NCI-H82 (cell line): ENCODE measurements at places on chromosomes 16 and 17.
A peak's percentile ranks its signal among the peaks of the same experiment; 100 is the strongest.

DNA sequence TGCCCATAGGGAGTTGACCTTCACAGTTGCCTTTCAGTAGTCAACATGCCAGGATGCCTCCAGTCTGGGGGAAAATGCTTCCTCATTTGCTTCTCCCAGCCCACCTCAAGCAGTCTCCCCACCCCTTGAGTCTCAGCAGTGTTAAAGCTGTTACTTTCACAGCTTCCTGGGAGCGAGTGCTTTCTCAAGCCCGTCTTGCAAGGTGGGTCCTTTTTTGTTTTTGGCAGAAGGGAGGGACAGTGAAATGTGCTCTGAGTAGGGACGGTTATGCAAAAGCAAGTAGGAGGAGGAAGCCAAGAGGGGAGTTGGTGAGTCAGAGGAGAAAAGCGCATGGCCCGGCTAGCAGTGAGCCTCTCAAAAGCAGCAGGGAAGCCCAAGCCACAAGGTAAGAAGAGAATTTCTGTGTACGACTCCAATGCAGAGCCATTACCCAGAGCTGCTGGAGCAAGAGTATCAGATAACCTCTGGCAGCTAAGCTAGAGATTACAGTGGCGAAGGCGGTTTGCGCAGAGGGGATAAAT lies at the start of gene CHST4:
Gene CHST4 (plus strand): TSS at position 316 of the 521 bp plus-strand sequence. CDS start 10,252 bp downstream, outside the sequence.
- peak; percentile 72 for DNase-seq

DNA sequence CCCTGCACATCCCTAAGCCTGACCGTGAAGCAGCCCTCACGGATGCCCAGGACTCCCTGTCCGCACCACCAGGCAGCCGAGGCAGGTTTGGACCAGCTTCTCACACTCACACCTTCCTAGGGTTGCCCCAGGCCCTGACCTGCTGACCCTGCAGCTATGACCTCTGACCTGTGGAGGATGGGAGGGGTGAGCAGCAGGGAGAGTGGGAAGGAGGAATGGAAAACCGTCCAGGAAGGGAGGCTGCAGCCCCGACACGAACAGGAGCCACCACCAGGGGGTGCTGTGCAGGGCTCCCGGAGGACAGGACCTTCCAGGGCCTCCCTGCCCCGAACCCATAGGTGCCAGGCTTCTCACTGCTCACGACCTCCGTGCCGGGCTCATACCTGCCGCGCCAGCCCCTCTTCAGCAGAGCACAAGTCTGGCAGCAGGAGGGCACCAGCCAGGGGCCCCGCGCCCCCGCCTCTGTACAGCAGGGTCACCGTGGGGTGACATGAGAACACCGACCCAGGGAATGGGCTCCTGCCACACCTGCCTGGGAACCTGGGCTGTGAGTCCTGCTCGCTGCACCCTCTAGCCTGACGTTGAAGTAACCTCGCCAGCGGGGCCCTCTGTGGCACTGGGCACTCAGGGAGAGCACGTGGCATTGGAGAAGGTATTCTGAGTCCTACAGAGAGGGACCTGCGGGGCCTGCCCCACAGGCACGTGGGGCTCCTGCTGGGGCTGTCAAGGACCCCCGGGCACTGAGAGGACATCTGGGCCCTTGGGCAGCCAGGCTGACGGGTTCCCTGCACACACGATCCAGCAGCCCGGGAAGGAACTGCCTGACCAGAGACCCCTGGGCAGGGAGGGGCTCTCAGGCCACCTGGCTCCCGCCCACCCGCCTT lies 37.6 kb downstream of the CTU2 start:
- DNase-seq: peak; percentile 86

- DNase-seq: no peak
These were observed 185.2 kb downstream of the CPPED1 start for GRCh38 chr16:12618515-12618914.

GRCh38 chr16:72728516-72728915 lies 319.4 kb downstream of the ZFHX3 start:
- DNase-seq: no peak

DNA sequence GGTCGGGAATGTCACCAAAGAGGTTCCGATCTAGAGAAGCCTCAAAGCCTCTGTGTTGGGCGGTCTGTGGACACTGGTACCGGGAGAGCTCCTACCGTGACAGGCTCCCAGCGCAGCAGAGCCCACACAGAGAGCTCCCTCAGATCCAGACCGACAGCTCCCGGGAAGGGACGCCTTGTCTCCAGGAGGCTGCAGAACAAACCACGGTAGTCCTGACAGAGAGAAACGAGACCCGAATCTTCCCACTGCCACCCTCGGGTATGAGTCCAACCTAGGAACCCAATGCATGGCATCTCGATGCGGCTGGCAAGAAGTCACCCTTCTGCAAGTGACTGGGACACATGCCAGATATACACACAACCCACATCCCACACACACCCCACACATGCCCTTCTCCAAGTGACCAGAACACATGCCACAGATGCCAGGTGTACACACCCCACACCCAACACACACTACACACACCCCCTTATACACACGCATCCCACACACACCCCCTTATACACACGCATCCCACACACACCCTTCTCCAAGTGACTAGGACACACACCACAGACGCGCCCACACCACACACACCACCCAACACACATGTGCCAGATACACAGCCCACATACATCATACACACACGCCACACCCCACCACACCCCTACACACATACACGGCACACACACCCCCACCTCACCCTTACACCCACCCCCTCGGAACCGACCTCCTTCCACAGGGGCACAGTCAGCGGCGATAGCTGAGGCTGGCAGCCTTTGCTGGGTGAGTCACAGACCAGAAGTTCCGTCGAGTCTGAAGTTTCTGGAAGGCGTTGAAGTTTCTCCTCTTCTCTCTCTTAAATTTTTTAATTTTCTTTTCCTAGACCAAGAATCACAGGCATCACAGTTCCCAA lies 15.9 kb upstream of the CYTH1 start:
- DNase-seq: no peak

DNA sequence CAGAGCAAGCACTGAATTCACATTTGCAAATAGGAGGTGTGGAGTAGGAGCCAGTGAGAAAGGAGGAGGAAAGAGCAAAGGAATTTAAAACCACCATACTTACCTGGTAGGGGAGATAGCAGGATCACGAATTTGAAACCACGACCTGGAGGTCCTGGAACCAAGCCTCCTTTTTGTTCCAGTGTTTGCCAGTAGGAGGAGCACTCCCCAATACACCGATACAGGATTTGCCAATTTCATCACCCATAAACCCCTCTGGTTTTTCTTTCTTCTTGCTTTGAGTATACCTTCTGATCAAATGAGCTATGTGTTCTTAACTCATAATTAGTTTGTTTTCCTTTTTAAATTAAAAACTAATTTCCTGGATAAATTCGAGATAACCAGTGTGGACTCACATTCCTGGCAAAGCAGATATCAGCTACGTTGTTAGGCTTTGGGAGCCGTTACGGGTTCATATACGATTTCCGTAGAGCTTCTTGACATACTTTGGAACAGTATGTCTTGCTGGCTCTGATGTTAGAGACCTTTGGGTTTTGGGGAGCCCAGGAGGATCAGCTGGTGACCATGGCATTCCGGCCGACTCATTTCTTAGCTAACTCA lies 22.7 kb downstream of the BCO1 start:
- DNase-seq: peak; percentile 5

DNA sequence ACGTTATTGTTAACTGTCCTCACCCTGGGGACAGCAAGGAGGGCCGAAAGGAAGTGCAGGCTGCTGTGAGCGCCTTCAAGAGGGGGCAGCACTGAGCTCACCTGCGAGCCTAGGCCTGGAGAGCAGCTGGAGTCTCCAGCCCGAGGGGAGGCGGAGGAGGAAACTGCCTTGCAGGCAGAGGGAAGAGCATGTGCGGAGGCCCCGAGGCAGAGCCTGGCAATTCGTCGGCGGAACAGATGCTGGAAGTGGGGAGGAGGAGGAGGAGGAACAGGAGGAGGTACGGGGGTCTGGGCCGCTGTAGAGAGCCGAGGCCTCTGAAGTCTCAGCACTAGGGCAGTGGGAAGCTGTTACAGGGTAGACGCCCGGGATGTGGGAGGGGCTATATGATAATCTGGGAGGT lies 49.6 kb upstream of the PLCG2 start:
- no peak for DNase-seq

- no peak for DNase-seq
These were observed 22.3 kb downstream of the TMEM11 start for GRCh38 chr17:21191698-21192097.
